Adipocyte (in vitro differentiated cells): ENCODE measurements at places on chromosomes 6 and 20.
A peak's percentile ranks its signal among the peaks of the same experiment; 100 is the strongest.

- no peak for DNase-seq
Observed at GRCh38 chr6:157574851-157575424, 193.9 kb downstream of the ZDHHC14 start.

DNA sequence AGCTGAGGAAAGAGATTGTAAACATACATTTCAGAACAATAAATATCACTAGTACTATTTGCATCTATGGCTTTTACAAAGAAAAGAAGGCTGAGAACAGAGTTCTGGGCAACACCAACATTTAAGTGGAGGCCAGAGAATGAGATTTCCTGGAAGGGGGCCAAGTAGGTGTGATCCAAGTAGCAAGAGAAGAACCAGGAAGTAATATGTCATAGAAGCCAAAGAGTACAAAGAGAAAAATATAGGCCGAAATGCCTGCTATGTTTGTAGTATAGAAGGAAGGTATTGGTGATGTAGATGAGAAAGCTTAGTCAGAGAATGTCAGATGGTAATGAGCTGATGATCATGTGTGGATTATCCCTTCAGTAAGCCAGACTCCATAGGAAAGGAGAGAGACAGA is 94.5 kb downstream of the PERP start:
- DNase-seq, result no peak

GRCh38 chr20:44284032-44284431 is 27.0 kb downstream of the FITM2 start:
- no peak for DNase-seq

GRCh38 chr6:136118787-136119186 is 131.3 kb downstream of the MTFR2 start:
- no peak for DNase-seq

- DNase-seq, result no peak
Observed at GRCh38 chr6:12950976-12951375, 234.4 kb downstream of the PHACTR1 start.

GRCh38 chr6:85628353-85628752 is 14.3 kb downstream of the SYNCRIP start:
- DNase-seq, result no peak

GRCh38 chr6:23325065-23325464 is 755.7 kb downstream of the HDGFL1 start:
- no peak for DNase-seq

DNA sequence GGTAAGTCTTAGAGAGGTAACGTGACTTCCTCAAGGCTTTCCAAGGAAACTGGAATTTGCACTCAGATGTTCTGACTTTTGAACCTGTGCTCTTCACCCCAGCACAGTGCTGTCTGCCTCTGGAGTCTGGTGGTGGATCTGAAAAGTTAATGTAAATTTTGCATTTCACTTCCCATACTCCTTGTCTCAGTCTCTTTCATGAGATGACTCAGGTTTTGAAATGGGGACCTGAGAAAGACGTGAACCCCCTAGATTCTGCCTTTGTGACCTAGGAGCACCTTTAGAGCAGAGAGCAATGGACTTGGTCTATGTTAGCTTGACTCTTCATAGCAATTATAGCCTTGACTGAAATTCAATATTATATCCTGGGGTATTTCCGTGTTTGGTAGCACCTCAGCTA is 223.0 kb downstream of the QKI start:
- no peak for DNase-seq

- DNase-seq, result no peak
Observed at GRCh38 chr6:130547723-130548122, 181.9 kb downstream of the TMEM200A start.

- peak; percentile 55 for DNase-seq
Observed at GRCh38 chr6:55819811-55820210, 55.6 kb downstream of the BMP5 start.

DNA sequence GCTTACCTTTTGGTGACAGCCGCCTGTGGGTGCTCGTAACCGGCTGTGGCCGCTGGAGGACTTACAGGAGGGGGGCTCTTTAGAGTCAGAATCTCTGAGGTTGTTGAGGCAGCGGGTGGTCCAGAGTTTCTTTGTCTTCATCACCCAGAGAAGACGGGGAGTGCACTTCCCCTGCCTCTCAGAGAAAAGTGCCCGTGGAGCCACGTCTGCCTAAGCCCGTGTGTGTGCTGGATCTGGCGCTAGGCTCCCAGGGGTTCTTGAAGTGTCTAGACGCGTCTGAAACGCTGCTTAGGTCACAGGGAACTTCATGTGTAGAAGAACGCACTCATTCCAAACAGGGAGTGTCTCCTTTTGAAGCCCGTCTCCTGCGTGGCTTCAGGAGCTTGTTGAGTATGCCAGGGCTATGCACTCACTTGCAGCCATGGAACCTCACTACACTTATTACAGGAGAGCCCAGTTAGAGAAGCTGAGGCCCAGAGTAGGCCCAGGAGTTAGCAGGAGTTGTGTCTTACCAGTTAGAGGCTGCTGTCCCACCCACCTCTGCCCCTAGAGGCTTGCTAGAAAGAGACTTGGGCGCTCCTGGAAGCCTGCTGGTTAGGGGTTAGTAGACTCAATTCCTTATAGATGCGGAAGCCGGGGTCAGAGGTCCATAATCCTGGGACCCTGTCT is 1.3 kb downstream of the LSM14B start:
- DNase-seq, result peak; percentile 65

GRCh38 chr20:59411170-59411569 is 110.8 kb downstream of the EDN3 start:
- no peak for DNase-seq

DNA sequence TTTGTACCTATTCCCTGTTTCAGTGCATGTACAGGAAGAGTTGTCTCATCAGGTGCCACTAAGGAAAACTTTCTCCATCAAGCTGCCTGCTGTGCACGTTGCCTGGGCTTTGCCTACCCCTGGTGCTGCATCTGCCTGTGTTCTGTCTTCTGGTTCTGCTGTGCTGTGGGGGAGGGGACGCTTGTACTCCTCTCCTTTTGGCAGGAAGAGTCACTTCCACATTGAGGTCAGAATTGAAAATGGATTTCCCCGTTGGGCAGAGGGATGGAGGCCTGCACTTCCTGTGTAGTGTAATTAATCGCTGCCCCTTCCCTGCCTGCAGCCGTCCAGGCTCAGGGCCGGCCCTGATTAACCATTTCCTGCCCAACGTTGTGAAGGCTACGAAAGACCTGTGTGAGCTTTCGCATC is 153.3 kb downstream of the SCML4 start:
- no peak for DNase-seq
